ENCODE measurements at places on chromosomes 1 and 21.
A peak's percentile ranks its signal among the peaks of the same experiment; 100 is the strongest.

DNA sequence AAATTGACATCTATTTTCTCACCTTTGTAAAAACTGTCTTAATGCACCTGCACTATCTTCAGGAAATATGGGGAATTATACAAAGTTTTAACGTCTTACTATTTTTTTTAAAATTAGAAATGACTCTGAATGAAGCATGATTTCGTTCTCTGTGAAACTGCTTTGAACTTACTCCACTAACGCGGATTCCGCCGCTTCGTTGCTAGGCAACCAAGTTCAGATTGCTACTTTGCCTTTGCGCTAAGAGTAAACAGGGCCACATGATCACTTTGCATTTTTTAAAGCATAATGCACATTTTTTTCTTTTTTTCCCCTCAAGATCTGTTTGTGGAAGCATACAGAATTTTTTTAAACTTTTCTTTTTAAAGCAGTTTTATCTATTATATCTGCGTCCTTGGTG, 690.5 kb downstream of the BRINP3 start:
- DNase-seq, result no peak

- DNase-seq, result no peak
These were observed 205.8 kb upstream of the LYPLAL1 start for GRCh38 chr1:218967836-218968235.

GRCh38 chr1:234911787-234912186, 216.8 kb downstream of the TOMM20 start:
- peak; percentile 74 for DNase-seq

- DNase-seq, result no peak
These were observed 73.6 kb upstream of the NBPF3 start for GRCh38 chr1:21366288-21366687.

- DNase-seq, result no peak
These were observed 37.8 kb upstream of the POFUT2 start for GRCh38 chr21:45325206-45326168.

Measured in activated effector memory CD4-positive, alpha-beta T cell treated with anti-CD3 and anti-CD28 coated beads, Interleukin-2, amount 50 U/mL, for 16 hours (primary cell).